ENCODE measurements at places on chromosomes 5 and 9.

DNA sequence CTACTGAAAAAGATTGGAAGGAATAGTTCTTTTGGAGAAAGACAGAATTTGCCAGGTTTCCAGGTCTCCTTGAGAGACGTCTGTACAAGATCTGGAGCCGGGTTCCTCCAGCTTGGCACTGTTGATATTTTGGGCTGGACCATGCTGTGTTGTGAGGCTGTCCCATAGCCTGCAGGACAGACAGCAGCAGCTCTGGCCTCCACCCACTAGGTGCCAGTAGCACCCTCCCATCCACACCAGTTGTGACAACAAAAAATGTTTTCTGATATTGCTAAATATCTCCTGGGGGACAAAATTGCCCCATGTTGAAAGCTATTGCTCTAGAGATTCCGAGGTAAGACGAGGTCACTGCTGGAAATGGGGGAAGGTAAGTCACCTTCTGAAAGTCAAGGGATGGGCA lies 287.7 kb upstream of the DAP start:
- no peak for DNase-seq

- DNase-seq: no peak
These were observed 424.6 kb downstream of the GADD45G start for GRCh38 chr9:90029386-90029785.

DNA sequence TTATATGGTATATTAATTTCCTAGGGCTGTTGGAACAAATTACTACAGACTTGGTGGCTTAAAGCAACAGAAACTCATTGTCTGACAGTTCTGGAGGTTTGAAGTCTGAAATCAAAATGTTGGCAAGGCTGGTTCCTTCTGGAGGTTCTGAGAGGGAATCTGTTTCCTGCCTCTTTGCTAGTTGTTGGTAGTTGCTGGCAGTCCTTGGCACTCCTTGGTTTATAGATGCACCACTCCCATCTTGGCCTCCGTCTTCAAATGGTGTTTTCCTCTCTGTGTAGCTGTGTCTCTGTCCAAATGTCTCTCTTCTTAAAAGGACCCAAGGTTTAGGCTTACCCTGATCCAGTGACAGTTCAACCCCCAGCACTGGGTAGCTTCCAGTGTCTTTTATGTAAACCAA lies 17.5 kb downstream of the MELK start:
- DNase-seq: no peak

GRCh38 chr5:172429201-172429940 lies 25.0 kb downstream of the SH3PXD2B start:
- peak; percentile 70 for DNase-seq

DNA sequence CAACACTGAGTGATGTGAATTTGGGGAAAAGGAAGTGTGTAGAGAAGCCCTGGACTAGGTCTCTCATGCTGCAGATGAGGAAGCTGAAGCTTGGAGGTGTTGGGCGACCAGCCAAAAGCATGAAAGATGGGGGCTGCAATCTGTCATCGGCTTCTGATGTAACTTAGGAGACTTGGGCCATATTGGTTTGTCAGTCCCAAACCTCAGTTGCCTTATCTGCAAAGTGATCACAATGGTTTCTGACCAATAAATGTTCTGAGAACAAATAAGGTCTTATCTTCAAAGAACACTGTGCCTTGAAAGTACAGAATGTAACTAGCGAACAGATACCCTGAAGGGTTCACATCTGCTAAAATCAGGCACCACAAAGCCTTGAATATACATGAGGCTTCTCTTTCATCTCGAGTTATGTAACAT lies 198.4 kb upstream of the NR3C1 start:
- DNase-seq: no peak
